Stimulated activated CD4-positive, alpha-beta T cell treated with anti-CD3 and anti-CD28 coated beads, Interleukin-4, amount 100 ng/mL, for 4 hours (primary cell): ENCODE measurements at places on chromosomes 3 and 15.

GRCh38 chr3:126154391-126155279, 25.8 kb downstream of the ALDH1L1 start:
- no peak for DNase-seq

GRCh38 chr3:119944091-119944490, 150.2 kb downstream of the GSK3B start:
- DNase-seq = no peak

- DNase-seq = no peak
Measured at GRCh38 chr3:33089515-33089914, 7.4 kb downstream of the GLB1 start.

GRCh38 chr15:38461066-38461833, 7.3 kb downstream of the FAM98B start:
- no peak for DNase-seq

- DNase-seq = no peak
Measured at GRCh38 chr3:35549690-35550089, 89.6 kb upstream of the ARPP21 start.

GRCh38 chr3:129555616-129556357, 12.8 kb downstream of the H1-8 start:
- no peak for DNase-seq

DNA sequence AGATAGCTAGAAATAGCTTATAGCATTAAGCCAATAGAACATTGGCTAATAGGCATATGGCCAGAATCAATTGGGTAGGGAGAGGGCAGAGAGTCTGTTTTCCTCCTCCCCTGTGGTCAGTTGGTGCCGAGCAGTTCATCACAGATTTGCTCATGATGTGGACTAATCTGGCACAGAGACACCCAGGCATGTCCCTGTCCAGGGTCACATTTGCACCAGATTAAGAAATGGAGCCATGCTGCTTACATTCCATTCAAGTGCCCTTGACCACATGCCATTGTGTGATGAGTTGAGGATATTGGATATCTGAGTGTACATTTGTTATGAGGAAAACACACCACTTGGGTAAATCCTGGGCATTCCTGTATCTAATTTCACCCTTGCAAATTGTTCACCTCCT, 53.4 kb downstream of the USP13 start:
- DNase-seq = no peak

GRCh38 chr15:68023307-68024101, 30.6 kb upstream of the PIAS1 start:
- no peak for DNase-seq

- DNase-seq = no peak
Measured at GRCh38 chr3:134054231-134054630, 24.5 kb upstream of the SLCO2A1 start.

DNA sequence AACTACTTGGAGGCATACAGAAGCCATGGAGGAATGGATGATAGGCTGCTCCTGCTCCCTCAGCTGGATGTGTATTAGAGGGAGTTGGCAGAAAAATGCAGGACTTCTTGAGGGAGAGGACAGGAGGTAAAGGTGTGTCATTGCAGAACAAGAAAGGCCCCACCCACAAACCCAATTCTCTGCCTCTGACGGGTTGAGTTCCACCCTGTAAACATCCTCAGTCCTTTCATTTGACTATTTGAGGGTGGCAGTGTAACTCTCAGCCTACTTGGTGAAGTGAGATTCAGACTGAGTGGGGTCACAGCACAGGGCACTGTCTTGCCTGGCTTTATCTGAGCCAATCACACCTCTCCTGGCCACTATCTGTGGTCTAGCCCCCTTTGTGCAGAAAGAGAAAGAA, at the start of gene TPRG1:
TSS of gene TPRG1 (plus strand) at position 265 of the 400 bp plus-strand sequence. CDS start 35,414 bp downstream, outside the sequence.
- DNase-seq = no peak

GRCh38 chr3:145953316-145953715, 207.7 kb downstream of the PLOD2 start:
- DNase-seq = no peak

- no peak for DNase-seq
Measured at GRCh38 chr3:141368925-141369794, 856 bp downstream of the ZBTB38 start.

- no peak for DNase-seq
Measured at GRCh38 chr3:155110996-155111901, 31.1 kb downstream of the MME start.

GRCh38 chr15:89034305-89034704, 54.0 kb upstream of the ABHD2 start:
- no peak for DNase-seq

DNA sequence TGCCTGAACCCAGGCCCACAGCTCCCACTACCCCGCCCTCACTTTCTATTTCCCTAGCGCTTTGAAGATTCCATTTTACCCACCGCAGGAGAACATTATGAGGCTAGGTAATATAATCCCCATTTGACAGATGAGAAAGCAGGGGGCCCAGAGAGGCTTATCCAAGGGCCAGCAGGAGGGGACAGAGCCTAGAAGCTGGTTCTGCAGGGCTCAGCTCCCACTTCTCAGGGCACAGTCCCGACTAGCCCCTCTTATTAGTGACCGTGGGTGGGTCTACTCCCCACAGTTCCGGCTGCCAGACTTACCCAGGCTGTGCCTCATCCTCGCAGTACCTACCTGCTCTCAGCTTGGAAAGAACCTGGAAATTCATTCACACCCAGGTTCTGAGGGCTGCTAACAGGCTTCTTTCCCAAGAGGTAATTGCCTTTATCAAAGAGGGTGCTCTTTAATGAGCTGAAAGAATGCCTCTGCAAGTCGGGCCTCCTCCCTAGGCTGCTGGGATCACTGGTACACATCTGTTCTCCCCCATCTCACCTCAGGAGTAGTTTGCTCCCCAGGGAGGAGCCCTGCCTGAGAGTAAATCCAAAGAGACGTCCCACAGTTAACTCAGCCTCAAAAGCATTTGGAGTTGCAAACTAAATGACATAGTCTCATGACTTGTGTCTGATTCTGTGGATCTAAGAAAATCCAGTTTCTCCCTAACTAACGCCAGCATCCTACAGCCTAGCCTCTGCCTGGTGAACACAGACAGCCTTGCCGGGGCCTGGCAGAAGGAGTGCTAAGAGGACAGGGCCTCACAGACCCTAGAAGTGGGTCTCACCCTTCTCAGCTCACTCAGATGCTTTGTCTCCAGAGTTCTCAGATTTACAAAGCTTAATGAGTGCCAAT, 125.0 kb downstream of the CHSY1 start:
- peak; percentile 9 for DNase-seq

GRCh38 chr3:170154084-170154483, 27.4 kb downstream of the PHC3 start:
- no peak for DNase-seq

GRCh38 chr15:25717457-25718168, 145.5 kb downstream of the ATP10A start:
- DNase-seq = no peak

DNA sequence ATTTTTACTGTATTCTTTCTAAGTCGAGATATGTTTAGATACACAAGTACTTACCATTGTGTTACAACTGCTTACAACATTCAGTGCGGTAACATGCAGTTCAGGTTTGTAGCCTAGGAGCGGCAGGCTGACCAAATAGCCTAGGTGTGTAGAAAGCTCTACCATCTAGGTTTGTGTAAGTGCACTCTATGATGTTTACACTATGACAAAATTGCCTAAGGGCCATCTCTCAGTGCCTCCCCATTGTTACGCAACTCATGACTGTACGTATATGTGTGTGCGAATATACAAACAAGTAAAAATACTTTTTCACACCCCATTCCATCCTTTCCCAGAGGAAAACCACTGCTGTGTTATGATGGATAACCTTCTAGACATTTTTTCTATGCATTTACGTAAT, 44.3 kb downstream of the PXYLP1 start:
- DNase-seq = no peak

- no peak for DNase-seq
Measured at GRCh38 chr3:149177122-149177521, 44.5 kb downstream of the CP start.

GRCh38 chr3:172846706-172847105, 96.2 kb downstream of the ECT2 start:
- DNase-seq = no peak

GRCh38 chr3:186959029-186959624, 28.8 kb downstream of the ST6GAL1 start:
- DNase-seq = no peak

- DNase-seq = no peak
Measured at GRCh38 chr3:41102053-41102556, 97.2 kb upstream of the CTNNB1 start.

DNA sequence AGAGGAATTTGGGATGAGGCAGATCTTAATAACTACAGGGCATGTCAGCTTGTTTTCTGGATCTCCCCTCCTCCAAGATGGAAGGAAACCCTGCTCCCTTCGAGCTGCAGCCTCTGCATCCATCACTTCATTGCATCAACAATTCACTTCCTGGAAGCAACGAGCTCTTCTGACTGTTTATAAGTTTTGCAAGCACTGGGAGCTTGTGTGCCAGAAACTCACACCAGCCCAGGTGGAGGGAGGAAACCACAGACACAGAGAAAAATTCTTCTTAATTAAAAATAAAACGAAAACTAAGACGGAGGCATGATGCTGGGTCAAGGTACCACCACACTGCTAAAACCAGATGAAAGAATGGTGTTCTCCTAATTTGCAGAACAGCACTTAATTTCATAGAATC, 10.6 kb downstream of the LRIG1 start:
- DNase-seq = peak; percentile 35

GRCh38 chr15:100853676-100854440, 25.8 kb upstream of the ALDH1A3 start:
- DNase-seq = no peak

GRCh38 chr3:195870442-195870841, 37.9 kb downstream of the TNK2 start:
- DNase-seq = no peak

DNA sequence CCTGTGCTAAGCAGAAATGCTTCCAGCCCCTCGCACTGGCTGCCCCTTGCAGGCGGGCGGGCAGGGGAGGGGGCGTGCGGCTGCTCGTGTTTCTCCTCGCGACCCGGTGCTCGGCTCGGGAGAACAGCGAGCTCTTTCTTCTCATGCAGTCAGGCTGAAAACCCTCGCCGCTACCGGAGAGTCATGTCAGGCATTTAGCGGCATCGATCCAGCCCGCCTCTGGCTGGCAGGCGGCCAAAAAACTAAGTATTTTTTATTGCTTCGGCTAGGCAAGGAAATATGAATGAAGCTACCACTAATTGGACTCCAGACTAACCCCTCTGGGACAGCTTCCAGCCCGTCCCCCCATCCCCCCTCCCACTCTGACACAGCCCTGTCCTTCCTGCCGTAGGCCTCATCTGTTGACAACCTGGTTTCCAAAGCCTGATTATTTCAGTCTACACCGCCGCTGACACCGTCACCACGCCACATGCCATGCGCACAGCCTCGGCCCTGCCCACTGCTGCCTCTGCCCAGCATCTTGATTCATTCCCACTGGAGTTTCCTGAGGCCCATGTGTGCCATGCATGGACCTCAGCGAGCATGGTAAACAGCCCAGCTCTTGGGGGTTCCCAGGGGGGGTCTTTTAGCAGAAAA, 35.3 kb downstream of the TLE3 start:
- no peak for DNase-seq

GRCh38 chr3:115825046-115825445, 201.7 kb downstream of the GAP43 start:
- DNase-seq = no peak

GRCh38 chr3:40585381-40586016, 60.7 kb downstream of the ZNF621 start:
- no peak for DNase-seq

DNA sequence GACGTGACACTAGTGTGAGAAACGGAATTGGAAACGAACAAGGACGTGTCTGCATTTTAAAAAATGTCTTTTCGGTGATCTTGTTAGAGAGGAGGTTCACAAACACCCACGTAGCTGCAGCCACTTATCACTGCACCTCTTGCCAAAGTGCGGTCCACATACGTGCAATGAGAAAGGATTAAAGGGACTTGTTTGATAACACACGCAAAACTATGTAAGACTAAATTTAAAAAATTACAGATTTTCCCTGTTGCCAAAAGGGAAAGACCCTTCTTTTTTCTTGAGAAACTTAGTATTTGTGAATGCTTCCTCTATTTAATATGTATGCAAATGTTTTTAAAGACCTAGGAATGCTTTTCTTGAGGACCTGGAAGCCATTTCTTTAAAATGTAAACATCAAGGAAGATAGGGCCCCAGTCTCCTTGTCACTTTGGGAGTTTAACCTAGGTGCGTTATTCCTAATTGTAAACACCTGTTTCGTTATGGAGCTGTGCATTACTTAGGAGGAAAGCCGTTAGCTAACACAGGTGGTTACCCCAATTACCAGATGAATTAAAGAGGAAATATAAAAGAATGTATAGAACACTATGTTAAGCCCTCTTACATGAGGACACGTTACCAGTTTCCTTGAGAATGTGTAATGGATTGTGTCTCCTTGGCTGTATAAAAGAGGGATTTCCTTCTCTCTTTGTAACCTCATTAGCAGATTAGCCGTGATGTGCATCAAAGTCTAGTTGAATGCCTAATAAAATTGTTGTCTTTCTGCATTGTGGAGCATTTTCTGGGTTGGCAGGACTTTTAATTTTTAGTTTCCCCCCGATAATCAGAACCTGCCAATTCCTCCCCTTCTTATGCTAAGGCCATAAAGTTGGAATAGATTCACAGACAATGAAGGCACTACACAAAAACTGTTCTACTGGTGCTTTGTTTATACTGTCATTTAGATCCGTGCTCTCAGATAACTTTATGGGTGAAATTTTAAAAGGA, 1.0 kb downstream of the LEKR1 start:
- DNase-seq = no peak

DNA sequence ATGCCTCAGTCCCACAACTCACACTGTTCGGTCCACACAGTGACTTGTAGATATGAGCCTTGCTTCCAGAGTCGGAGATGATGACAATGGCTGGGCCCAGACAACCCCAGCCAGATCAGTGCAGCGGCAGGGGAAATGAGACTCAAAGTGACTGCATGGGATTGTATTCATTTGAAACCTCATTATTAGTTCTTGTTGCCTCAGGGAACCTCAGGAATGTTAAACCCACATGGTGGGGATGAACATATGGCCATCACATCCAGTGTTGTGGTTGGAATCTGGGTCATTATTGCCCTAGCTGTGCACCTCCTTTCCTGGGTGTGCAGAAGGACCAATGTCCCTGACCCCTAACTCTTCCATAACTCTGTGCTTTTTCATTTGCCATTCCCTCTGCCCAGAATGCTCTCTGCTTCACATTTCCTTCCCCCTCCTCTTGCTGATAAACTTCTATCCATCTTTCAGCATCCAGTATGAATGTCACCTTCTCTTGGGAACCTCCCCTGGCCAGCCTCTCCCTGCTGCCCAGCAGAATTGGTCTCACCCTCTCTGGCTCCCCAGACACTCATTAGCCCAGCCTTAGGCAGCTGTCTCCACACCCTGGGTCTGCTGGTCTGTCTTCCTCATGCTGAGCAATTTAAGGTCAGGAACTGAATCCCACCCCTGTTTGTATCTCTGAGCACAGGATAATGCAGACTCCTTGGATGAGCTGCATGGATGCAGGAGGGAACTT, 67.0 kb upstream of the TNFAIP8L3 start:
- no peak for DNase-seq

DNA sequence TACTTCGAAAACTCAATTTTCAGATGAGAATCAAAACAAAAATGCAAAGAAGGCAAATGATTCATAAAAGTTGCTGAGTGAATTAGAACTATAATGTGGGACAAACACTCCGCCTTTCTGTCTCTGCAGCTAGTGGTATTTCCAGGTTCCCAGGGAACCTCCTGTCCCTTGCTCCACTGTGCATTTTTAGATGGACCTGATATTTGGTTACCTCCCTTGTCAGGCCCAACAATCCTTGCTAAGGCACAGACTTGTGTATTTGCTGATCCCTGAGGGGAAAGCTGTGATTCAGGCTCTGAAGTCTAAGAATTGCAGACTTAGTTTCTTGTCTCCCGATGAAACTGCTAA, 162.7 kb downstream of the LPP start:
- DNase-seq = no peak
